ENCODE measurements at places on chromosomes 2 and 18. TPM values are rescaled to one million over a fixed set of nuclear protein-coding genes. Genes with fewer than 3 reads are reported as not detected.

The BMP10 gene
- total RNA-seq = not detected

The ALPP gene
- total RNA-seq = not detected

The ANKRD30B gene
- 3.9 TPM for total RNA-seq

The OR6B2 gene
- total RNA-seq = not detected

The OTX1 gene
- total RNA-seq = 2.8 TPM

The AKAIN1 gene
- total RNA-seq = not detected

The TMEM200C gene
- 10.6 TPM for total RNA-seq

The CABYR gene
- 19.6 TPM for total RNA-seq

The AFF3 gene
- total RNA-seq = 26.3 TPM

The NYAP2 gene
- 16.1 TPM for total RNA-seq

The G6PC2 gene
- total RNA-seq = not detected

The TSPYL6 gene
- total RNA-seq = 0.23 TPM

The ALLC gene
- total RNA-seq = not detected

The LYPD1 gene
- 77.0 TPM for total RNA-seq

The FBXO48 gene
- 1.4 TPM for total RNA-seq

The CREG2 gene
- total RNA-seq = 47.1 TPM

The SPP2 gene
- total RNA-seq = not detected

The ASXL3 gene
- total RNA-seq = 74.5 TPM

The CPO gene
- not detected for total RNA-seq

The COL6A3 gene
- total RNA-seq = 14.1 TPM

The BOLL gene
- 1.4 TPM for total RNA-seq

The KCNIP3 gene
- total RNA-seq = 12.7 TPM

The TMEM169 gene
- 30.7 TPM for total RNA-seq

The SCN9A gene
- 114 TPM for total RNA-seq

The KLHL41 gene
- total RNA-seq = 3.9 TPM

The LCT gene
- not detected for total RNA-seq

The CDCA7 gene
- total RNA-seq = 21.9 TPM

The LIPT1 gene
- total RNA-seq = 6.7 TPM

The ELOA2 gene
- not detected for total RNA-seq

The LOXHD1 gene
- 0.23 TPM for total RNA-seq

The GTF2A1L gene
- total RNA-seq = 0.69 TPM

The SMPD4 gene
- 14.1 TPM for total RNA-seq

The CD226 gene
- total RNA-seq = 1.8 TPM

The GCG gene
- not detected for total RNA-seq

The DNAJC5G gene
- 0.23 TPM for total RNA-seq

The MC5R gene
- total RNA-seq = 0.69 TPM

The CYS1 gene
- 1.2 TPM for total RNA-seq

The CCDC195 gene
- total RNA-seq = not detected

The ANKRD23 gene
- 2.1 TPM for total RNA-seq

The NEU2 gene
- not detected for total RNA-seq

The FNDC4 gene
- total RNA-seq = 52.8 TPM

The TTC21B gene
- total RNA-seq = 71.3 TPM

The RPL31 gene
- 1,134 TPM for total RNA-seq

The MMADHC gene
- 102 TPM for total RNA-seq

The POTEI gene
- total RNA-seq = 1.2 TPM

The TOGARAM2 gene
- 2.3 TPM for total RNA-seq

The EIPR1 gene
- total RNA-seq = 42.2 TPM

The PTPRN gene
- total RNA-seq = 66.9 TPM

The PFN4 gene
- 0.92 TPM for total RNA-seq

The FRZB gene
- total RNA-seq = 5.5 TPM

The SOCS6 gene
- 48.2 TPM for total RNA-seq

The LTBP1 gene
- 19.8 TPM for total RNA-seq

The ITGA6 gene
- 67.6 TPM for total RNA-seq

The GALNT5 gene
- total RNA-seq = 0.92 TPM

The CCDC138 gene
- 42.2 TPM for total RNA-seq

The PTRHD1 gene
- total RNA-seq = 41.3 TPM

The RGPD3 gene
- 1.2 TPM for total RNA-seq

Data from diencephalon (tissue), 1 donor.